Gastroesophageal sphincter (tissue), 4 donors: ENCODE measurements at places on chromosomes 12 and 14.

DNA sequence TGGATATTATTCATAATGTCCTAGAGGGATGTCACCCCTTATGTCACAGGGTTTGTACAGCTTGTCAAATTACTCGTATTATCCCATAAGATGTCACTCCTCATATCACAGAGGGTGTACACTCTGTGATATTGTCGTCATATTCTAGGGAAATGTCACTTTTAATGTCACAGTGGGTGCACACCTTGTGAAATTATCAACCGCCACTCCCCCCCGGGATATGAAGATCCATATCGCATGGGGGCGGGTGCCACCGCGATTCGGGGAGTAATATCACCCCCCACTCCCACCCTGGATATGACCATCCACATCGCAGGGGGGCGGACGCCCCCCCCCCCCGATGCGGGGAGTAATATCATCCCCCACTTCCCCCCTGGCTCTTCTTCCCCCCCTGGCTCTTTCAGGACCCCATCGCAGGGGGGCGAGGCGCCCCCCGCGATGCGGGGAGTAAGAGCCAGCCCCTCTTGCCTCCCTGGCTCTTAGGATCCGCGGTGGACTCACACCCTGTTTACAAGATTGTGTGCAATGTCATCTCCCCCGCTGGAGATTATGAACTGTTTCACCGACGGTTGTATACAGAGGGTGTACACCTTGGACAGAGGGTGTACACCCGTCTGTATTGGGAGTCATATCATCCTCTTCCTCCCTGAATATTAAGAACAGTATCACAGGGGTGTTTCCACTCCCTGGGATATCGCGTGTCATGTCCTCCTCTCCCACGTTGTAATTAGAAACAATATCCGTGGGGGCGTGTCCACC lies 92.8 kb downstream of the FRMD6 start:
- ATAC-seq: no peak

DNA sequence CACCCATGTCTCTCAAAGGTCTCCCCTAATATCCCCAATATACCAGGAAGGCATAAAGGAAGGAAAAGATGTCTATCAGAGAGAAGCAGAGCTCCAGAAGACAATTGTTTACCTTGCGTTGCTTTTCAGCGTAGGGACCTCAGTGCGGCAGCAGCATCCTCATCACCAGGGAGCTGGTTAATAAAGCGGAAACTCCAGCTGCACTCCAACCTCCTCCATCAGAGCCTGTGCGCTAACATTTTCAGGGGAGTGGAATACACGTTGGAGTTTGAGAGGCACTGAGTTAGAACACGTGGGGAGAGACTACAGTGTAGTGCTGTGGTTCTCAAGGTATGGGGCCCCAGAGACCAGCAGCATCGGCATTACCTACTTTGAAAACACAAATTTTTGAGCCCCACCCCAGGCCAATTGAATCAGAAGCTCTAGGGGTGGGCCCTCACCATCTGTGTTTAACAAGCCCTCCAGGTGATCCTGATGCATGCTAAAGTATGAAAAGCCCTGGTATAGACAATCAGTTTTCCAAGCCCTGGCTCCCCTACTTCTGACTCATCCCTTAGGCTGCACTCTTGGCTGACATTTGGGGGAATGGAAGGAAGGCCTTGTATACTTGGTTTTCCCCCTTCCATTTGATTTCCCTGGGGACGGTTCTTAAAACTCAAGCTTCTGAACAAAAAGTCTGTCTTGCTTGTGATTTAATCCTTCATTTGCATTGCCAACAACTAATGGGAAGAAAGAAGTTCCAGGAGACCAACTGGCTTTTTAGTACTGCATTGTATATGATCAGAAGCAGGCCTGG lies 419.0 kb upstream of the CCDC196 start:
- no peak for ATAC-seq

- no peak for ATAC-seq
These were observed 26.0 kb downstream of the ADIPOR2 start for GRCh38 chr12:1716911-1717310.

- ATAC-seq: no peak
These were observed 30.0 kb downstream of the NOC4L start for GRCh38 chr12:132174015-132174838.

- no peak for ATAC-seq
These were observed 28.2 kb downstream of the G2E3 start for GRCh38 chr14:30587141-30587540.

GRCh38 chr12:28017126-28017872 lies 44.8 kb upstream of the PTHLH start:
- ATAC-seq: no peak

DNA sequence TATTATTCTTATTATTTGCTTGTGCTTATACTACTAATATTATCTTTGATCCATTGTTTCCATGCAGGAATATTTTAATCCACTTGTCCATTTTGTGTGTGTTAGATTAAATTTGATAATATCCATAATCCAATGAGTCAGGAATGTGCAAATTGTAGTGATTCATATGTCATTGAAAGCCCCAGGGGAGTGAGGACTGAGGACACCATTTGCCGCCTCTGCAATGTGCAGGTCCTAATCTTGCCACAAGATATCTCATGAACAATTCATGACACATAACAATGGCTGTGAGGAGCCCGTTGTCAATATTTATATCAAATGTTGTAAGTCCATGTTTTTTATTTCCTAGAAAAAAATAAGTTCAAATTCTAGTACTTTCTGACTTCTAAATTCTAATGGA lies 250.5 kb downstream of the ZFP36L1 start:
- no peak for ATAC-seq
